Trophoblast cell (in vitro differentiated cells and primary cell): ENCODE measurements at places on chromosomes 5 and 9.

- no peaks in the 10 kb centered on the region for H3K27me3 ChIP-seq
- H3K4me1 ChIP-seq: peaks cover 11% of the 10 kb centered on the region
- H3K36me3 ChIP-seq: no peaks in the 10 kb centered on the region
- no peak overlapping the region for H3K4me3 ChIP-seq
- no peak overlapping the region for H3K27ac ChIP-seq
These were observed 11.1 kb downstream of the FTMT start for GRCh38 chr5:121862801-121863200.

DNA sequence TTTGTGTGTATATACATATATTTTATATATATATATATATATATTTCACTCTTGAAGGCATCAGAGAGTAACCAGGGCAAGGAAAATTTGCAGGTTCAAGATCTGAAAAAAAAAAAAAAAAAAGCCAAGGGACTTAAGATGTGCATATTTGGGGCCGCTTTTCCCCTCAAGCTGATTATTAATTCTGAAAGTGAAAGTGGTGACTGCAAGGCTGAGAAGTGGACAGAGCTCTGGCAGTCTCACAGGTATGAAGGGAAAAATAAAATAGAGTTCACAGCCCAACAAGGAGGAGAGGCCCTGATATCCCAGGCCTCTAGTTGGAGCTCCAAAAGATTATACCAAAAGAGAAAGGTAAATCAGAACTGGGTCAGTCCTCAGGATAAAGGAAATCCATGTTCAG lies 234.4 kb upstream of the GAS1 start:
- no peak for DNase-seq
- peaks cover 4% of the 10 kb centered on the region for H3K4me1 ChIP-seq
- no peaks in the 10 kb centered on the region for H3K27me3 ChIP-seq
- H3K36me3 ChIP-seq: no peaks in the 10 kb centered on the region

DNA sequence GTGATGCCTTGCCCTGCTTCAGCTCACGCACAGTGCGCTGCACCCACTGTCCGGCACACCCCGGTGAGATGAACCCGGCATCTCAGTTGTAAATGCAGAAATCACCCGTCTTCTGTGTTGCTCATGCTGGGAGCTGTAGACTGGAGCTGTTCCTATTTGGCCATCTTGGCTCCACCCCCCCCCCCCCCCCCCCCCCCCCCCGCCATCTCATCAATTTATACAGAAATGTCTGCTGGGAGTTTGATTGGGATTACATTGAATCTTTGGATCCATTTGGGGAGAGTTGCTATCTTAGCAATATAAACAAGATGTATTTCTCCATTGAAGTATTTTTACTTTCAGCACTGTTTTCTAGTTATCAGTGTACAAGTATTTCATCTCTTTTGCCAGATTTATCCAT lies 55.2 kb downstream of the RIC1 start:
- H3K27ac ChIP-seq: no peak overlapping the region
- peaks cover 4% of the 10 kb centered on the region for H3K36me3 ChIP-seq
- H3K4me1 ChIP-seq: no peaks in the 10 kb centered on the region
- H3K4me3 ChIP-seq: no peak overlapping the region
- no peak for DNase-seq

- no peak for DNase-seq
- no peaks in the 10 kb centered on the region for H3K36me3 ChIP-seq
- H3K27me3 ChIP-seq: no peaks in the 10 kb centered on the region
- no peak overlapping the region for H3K27ac ChIP-seq
These were observed 61.7 kb downstream of the PPP2R2B start for GRCh38 chr5:146816775-146817387.

- no peak overlapping the region for H3K4me3 ChIP-seq
- no peaks in the 10 kb centered on the region for H3K36me3 ChIP-seq
- H3K27me3 ChIP-seq: no peaks in the 10 kb centered on the region
- peak; percentile 78 for DNase-seq
These were observed 2117.6 kb downstream of the MAT2B start for GRCh38 chr5:165622864-165623536.
